Activated CD4-positive, CD25-positive, alpha-beta regulatory T cell treated with anti-CD3 and anti-CD28 coated beads, Interleukin-2, amount 50 U/mL, for 72 hours (primary cell): ENCODE measurements at places on chromosomes 3 and 15.

DNA sequence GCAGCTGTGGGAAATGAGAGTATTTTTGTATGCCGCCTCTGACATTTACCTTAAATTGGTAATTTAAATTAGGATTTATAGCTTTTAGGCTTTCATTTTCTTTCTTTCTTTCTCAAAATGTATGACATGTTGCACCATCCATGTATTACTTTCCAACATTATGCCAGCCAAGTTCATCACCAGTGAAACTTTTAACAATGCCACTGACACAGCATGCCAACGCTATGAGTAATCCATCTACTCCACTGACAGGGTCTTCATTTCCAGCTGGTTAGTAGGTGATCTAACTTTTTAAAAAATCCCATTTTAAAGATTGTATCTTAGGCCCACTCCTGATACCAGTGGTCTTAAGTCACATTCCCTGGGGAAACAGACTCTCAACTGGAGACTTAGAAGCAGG, 21.8 kb upstream of the CLDN16 start:
- no peak for DNase-seq

DNA sequence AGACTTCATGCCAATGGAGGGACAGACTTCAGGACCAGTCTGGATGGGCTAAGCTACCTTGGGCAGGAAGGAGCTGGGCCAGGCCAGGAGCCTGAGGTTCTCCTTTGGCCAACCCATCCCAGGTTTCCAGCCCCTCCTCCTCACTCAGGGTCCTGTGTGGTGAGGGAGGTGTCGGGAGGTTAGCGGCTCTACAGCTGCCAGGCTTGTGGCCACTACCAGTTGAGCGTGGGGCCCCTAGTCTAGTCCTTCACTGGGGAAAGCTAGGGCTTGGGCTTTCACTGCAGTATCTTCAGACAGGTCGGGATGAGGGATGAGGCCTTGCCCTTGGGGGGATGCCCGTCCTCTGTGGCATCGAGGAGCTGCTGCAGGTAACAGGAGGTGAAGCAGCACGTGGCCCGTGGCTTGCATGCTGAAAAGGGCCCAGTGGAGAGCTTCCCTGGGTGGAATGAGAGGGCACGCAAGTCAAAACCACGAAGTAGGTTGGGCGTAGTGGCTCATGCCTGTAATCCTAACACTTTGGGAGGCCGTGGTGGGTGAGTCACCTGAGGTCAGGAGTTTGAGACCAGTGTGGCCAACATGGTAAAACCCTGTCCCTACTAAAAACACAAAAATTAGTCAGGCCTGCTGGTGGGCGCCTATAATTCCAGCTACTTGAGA, 8.5 kb upstream of the FANCD2 start:
- DNase-seq = peak; percentile 65

DNA sequence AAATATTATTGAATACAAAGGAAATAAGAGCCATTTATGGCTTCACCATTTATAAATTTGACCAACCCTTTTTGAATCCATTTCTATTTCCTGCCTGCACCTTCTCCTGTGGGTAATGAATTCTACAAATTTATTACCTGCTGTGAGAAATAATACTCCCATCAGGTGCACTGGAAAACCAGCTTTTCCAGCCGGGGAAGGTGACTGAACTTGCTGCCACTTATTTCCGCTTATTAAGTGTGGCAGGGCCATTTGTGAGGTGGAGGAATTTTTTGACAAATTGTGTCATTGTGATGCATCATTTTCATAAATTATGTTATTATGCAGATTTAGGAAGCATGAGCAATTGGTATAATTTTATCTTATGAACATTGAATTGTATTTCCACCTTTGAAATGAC, 151.1 kb downstream of the SQOR start:
- no peak for DNase-seq

- DNase-seq = no peak
Measured at GRCh38 chr3:169663951-169664820, 674 bp upstream of the MECOM start.

DNA sequence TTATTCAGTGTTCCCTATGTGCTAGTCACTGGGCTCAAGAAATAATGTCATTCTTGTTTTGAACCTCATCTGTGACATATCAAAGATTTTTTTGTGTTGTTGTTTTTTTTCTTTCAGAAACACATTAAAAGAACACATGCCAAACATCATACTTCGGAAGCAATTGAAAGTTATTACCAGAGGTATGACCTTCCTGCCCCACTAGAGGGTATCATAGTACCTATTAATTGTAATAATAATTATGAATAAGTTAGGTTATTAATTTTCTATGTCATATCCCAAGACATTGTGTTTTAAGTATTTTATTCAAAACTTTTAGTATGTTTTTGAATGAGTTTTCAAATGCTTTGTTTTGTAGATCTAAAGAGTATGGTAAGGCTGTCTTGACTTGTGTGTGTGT, 65.7 kb downstream of the CDIN1 start:
- no peak for DNase-seq

DNA sequence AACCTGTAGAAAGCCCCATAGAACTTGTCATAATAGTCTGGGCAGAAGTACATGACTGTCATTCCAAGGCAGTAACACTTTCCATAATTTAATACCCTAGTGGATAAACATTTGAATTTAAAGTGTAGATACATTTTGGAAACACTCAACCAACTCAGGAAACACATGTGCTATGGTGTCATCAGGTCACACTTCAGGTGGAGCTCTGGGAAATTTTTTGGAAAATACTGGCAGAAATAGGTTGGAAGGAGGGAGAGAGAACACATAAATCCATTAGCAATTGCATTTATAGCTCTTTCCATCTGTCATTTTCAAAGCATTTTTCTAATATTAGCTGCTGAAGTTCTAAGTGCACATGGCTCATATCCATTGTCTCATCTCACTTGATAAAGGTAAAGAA, 135.7 kb downstream of the MEIS2 start:
- DNase-seq = no peak

DNA sequence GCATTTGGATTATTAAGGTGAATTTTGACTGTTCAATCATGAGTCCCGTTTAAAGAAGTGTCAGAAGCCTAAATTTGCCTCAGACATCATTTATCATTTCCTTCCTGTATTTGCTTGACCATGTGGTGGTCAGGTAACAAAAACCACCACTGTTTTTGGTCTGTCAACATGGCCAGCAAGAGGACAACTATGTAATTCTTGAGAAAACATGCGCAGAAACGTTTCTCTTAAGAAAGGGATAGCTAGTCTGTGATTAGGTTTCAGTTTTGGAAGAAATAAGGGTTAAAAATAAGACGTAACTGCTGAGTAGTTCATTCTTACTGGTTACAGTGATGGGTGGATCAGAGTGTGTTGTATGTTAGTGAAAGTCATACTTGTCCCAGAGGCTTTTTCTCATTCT, 204.5 kb downstream of the AKAP13 start:
- DNase-seq = no peak
